Caki2 (cell line): ENCODE measurements at places on chromosomes 12 and 14. TPM values are rescaled to one million over a fixed set of nuclear protein-coding genes. Genes with fewer than 3 reads are reported as not detected.

Gene KRT83
- not detected in 2 replicates for total RNA-seq

Gene EIF2S3B
- total RNA-seq: 0.12 and 0.14 TPM in 2 replicates

Gene IRAK3
- 0.47 TPM in 1 of 2 replicates, not detected in the other for total RNA-seq

Gene RTL1
- not detected in 2 replicates for total RNA-seq

Gene KLRD1
- total RNA-seq: not detected in 2 replicates

Gene WNT5B
- total RNA-seq: 4.9 and 9.2 TPM in 2 replicates

Gene TMEM30B
- not detected in 2 replicates for total RNA-seq

Gene POTEM
- total RNA-seq: not detected in 2 replicates

Gene SRGAP1
- 7.6 and 30.0 TPM in 2 replicates for total RNA-seq

GRCh38 chr14:52583544-52583943, 30.9 kb downstream of the GPR137C start:
- DNase-seq: no peak

GRCh38 chr14:55094292-55095157, 34.5 kb upstream of the LGALS3 start:
- DNase-seq: peak; percentile 75

- DNase-seq: peak; percentile 51
Measured at GRCh38 chr12:50024805-50025186, 498 bp downstream of the RACGAP1 start.

GRCh38 chr12:18262514-18262913, 1.2 kb downstream of the PIK3C2G start:
- DNase-seq: peak; percentile 50

GRCh38 chr12:55741931-55742680, 816 bp upstream of the GDF11 start:
- DNase-seq: no peak

GRCh38 chr12:104055686-104056388, 5.8 kb upstream of the GLT8D2 start:
- no peak for DNase-seq

DNA sequence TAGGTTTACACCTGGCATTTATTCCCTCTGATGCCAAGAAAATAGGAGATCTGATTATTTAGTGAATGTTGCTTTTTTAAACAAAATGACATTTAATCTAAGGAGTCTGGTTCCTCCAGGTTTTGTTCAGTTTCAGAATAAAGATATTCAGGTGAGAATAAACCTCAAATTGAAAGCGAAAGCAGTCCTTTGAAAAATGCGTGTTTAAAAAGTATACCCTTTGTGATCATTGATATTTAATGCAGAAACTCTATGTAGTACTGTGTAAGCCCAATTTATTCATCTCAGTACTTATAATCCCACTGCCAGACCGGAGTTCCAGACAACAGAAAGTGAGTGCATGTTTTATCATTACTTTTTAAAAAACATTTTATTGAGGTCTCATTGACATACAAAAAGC, 210.2 kb downstream of the KCNC2 start:
- DNase-seq: no peak

DNA sequence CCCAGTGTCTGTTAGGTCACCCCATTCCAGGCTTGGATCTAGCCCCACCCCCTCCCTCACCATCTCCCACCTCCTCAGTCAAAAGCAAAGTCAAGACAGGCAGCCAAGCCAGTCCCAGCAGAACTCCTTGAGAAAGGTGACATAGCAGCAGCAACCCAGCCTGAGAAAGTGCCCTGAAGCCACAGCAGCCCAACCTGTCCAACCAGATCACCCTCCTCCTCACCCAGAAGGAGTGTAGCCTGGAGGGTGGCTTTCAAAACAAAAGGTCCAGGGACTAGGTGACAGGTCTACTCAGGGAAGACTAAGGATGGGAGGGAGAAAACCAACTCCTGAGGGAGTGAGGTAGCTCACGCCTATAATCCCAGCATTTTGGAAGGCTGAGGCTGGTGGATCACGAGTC, 5.2 kb downstream of the RAB15 start:
- no peak for DNase-seq

DNA sequence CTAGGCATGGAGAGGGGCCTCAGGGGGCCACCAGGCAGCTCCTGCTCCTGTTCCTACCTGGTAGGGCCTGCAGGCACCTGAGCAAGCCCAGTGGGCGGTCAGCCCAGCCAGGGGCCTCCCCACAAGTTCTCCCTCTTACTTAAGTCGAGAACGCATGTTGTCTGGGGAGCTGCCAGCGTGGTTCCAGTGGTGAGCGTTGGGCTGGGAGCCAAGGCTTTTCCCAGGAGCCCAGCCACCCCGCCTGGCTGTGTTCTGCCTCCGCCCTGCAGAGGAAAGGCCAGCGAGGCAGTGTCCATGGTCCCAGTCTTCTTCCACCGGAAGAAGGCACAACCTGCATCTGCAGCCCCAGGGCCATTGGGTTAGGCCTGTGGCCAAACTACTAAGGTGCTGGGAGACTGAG, 1.4 kb downstream of the C14orf180 start:
- no peak for DNase-seq

GRCh38 chr12:51974646-51975045, 23.1 kb downstream of the ACVR1B start:
- no peak for DNase-seq

GRCh38 chr14:49306152-49306751, 279.9 kb downstream of the RPS29 start:
- DNase-seq: peak; percentile 6

- DNase-seq: no peak
Measured at GRCh38 chr12:97487470-97487869, 24.9 kb downstream of the RMST start.

DNA sequence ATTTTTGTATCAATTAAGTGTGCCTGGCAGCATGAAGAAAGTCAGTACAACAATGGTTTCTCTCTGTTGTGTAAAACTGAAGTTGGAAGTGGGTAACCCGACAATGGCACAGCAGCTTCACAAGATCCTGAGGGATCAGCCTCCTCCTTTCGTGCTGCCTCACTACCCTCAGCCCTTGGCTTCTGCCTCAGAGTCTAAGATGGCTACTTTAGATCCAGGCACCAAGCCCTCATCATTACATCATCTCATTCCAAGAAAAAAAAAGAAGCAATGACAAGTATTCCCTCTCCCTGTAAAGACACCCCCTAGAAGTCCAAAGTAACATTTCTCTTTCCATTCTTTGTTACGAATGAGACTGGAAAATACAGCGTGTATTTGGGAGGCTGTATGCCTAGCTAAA, 92.6 kb downstream of the DNAI7 start:
- DNase-seq: no peak

DNA sequence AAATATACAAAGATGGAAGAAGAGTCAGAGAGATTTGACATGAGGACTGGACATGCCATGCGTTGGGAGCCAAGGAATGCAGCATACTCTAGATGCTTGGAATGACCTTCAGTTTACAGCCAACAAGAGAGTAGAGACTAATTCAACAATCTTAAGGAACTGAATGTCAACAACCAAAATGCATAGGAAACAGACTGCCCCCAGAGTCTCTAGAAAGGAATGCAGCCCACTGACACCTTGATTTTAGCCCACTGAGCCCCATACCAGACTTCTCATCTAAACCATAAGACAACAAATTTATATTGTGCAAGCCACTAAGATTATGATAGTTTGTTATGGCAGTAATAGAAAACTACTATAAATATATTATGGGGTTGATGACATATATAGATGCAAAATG, 611.2 kb downstream of the RPS29 start:
- no peak for DNase-seq

- no peak for DNase-seq
Measured at GRCh38 chr14:76235628-76236027, 83.9 kb downstream of the GPATCH2L start.

DNA sequence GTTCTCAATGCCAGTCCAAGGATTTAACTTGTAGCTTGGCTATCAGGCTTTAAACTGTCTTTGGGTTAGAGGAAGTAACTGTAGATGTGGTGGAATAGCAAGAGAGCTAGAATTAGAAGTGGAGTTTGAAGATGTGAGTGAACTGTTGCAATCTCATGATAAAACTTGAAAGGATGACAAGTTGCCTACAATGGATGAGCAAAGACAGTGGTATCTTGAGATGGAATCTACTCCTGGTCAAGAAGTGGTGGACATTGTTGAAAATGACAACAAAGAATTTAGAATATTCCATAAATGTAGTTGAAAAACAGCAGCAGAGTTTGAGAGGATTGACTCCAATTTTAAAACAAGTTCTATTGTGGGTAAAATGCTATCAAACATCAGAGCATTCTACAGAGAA, 199.0 kb downstream of the DUSP6 start:
- no peak for DNase-seq

- no peak for DNase-seq
Measured at GRCh38 chr12:102912258-102912657, 4.8 kb downstream of the PAH start.

DNA sequence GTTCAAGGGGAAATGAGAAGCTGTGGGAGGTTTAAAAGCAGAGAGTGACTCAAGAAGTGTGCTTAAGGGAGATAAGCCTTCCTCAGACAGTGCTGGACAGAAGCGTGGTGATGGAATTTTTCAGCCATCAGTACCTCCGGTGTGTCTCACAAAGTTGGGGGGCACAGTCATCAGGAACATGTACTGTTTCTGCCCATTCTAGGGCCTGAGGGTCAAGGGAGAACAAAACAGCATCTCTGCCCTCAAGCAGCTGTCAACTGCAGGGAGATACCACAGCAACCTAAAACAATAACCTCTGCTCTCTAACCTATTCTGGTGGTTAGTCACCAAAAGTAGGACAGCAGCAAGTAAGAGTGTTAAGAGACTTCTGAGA, 2.0 kb upstream of the STON2 start:
- no peak for DNase-seq

- peak; percentile 64 for DNase-seq
Measured at GRCh38 chr12:5003025-5003666, 40.5 kb upstream of the KCNA5 start.

- no peak for DNase-seq
Measured at GRCh38 chr12:13592063-13592942, 389.1 kb downstream of the GRIN2B start.

DNA sequence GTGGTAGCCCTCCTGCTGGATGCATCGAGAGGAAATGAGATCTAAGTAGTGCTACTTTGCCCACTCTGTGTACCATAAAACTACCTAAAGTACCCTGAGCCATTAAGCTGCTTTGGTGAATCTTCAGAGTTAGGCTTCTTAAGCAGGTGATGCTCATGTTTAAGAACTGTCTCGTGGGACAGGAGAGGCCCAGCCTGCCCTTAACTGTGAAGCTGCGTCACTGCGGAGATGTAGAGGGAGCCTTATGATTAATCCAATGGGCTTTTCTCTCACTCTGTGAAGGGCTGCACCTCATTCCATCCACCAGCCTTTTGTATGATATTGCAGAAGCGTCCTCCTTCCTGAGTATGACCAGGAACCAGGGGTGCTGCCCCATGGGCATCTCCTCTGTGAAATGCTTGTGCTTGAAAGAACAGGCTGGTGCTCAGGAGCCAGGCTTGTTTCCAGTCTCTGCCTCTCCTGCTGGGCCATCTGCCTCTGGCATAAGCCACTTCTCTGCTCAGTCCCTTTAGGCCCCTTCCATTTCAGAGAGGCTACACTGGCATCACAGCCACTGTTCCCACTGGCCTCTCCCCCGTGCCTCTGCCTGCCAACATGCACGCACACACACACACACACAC, 6.8 kb upstream of the CCDC177 start:
- DNase-seq: no peak

DNA sequence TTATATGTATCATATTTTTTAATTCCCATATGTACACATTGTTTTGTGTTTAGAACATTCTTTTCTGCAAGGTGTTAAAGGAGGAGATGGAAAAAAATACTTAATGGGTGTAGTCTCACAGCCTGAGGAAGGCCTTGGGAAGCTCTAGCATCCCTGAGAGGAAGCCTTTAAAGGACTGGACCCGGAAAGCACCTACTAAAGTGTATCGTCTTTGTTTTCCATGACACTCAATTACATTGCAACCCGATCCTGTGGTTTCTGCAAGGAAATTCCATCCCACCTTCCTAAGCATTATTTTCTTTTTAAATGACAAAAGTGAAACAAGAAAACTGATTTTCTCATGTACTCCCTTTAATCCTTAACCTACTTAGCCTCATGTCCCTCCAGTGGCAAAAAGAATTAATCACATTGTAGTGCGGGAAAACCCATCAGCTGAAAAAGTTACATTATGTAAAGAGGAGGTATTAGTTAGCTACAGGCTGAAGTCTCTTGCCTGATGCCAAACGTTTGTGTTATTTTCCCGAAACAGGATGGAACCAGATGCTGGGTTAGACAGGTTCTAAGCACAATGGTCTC, 147.8 kb upstream of the CPSF6 start:
- no peak for DNase-seq

GRCh38 chr14:80037349-80037748, 174.0 kb downstream of the DIO2 start:
- no peak for DNase-seq

DNA sequence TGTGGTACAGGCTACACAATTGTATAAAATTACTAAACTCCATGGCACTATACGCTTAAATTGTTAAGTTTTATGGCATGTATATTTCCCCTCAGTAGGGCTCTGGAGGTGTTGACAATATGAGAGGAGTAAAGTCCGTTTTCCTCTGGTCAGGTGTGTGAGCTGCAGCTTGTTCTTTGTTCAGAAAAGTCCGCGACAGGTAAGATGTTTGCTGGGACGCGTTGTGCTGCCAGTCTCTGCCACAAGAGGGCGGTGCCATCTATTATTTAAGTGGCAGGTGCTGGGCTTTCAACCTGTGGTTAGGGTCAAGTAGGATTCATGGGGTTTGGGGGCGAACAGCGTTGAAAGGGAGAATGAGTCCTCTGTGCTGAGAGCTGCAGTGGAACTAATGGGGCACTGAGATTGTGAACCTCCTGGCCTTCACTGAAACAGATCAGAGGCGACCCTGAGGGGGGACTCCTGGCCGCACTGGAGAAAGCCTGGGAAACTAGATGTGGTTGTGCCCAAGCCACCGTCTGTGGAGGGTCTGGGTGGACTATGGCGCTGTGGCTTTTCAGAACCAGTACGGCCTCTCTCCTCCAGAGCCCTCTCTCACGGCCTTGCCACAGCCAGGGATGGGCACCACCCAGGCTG, 179.0 kb downstream of the SLC15A4 start:
- DNase-seq: no peak

- no peak for DNase-seq
Measured at GRCh38 chr12:122133192-122133950, 40.6 kb downstream of the IL31 start.

DNA sequence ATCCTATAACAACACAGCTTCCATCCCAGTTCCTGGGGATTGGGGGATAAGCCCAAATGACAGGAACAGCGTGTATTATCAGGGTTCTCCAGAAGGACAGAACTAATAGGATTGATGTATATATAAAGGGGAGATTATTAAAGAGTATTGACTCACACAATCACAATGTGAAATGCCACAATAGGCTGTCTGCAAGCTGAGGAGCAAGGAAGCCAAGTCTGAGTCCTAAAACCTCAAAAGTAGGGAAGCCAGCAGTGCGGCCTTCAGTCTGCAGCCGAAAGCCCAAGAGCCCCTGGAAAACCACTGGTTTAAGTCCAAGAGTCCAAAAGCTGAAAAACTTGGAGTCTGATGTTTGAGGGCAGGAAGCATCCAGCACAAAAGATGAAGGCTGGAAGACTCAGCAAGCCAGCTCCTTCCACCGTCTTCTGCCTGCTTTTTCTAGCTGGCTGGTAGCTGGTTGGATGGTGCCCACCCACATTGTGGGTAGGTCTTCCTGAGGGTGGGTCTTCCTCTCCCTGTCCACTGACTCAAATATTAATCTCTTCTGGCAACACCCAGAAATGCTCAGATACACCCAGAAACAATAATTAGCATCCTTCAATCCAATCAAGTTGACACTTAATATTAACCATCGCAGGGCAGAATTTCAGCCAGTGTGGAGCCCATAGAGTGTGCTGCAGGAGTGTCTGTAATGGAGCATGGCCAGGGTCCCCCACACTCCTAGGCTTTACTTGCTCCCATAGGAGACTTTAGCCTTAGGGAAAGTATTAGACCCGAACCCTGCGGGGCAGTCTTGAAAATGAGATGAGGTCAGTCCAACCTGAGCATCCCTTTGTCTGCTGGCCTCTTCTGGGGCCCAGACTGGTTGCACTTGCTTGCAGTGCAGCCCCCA, 111.1 kb downstream of the SINHCAF start:
- DNase-seq: no peak
